ENCODE measurements at places on chromosomes 7 and 10.

DNA sequence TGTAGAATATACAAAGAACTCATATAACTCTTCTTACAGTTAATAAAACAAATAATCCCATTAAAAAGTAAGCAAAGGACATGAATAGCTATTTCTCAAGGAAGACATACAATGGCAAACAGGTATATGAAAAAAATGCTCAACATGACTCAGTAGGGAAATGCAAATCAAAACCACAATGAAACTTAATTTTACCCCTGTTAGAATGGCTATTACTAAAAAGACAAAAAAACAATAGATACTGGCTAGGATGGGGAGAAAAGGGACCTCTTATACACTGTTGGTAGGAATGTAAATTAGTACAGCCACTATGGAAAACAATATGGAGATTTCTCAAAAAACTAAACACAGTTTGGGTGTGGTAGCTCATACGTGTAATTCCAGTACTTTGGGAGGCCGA, 37.8 kb downstream of the HERPUD2 start:
- no peak for DNase-seq

- DNase-seq, result no peak
Measured at GRCh38 chr7:45692031-45692430, 117.9 kb downstream of the ADCY1 start.

DNA sequence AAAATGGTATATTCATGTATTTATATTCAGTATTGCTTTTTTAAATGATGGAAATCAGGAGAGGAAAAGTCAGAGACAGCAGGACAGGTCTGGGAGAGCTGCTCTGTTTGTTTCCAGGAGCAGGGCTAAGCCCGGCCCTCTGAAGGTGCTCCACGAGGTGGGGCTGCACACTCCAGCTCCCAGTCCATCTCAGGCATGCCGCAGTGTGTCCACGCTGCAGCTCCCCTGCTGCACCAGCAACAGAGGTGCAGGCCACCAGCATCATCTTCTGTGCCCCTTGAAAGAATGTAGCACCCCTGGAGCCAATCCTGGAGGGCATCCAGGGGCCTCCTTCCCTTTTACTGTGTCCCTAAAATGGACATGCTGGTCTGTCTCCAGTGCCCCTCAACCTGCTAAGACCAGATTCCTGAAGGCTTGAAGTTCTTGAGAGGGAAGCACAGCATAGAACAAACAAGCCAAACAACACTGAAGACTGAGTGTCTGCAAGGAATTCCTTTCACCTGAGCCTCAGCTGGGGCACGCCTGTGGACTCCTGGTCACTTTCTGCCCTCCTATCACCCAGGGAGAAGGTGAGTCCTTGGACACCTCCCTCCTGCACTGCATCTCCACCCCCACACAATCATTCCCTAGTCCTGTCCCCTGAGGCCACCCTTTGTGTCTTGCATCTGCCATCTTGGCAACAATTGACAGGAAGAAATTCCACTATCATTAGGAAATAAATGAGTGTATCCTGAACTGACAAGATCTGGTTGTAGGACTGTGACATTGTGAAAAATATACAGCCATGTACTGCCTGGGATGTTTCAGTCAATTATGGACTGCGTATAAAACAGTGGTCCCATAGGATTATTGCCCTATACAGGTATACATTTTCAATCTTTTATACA, 100.5 kb downstream of the CXCL12 start:
- DNase-seq, result no peak

DNA sequence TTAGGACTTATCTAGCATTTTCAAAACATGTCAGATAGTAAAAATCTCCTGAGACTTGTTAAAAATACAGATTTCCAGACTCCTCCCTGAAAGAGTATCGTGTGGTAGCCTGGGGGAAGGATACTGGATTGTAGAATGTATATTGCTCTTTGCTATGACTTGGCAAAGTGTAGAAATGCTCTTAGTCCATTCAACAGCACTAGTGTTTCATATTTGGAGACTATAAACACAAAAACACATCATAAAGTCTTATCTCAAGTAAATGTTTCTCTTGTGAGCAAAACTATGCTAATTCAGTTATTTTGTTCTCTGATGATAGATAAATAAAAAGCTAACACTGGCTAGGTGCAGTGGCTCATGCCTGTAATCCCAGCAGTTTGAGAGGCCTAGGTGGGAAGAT, 137.5 kb upstream of the PRPS1L1 start:
- no peak for DNase-seq

DNA sequence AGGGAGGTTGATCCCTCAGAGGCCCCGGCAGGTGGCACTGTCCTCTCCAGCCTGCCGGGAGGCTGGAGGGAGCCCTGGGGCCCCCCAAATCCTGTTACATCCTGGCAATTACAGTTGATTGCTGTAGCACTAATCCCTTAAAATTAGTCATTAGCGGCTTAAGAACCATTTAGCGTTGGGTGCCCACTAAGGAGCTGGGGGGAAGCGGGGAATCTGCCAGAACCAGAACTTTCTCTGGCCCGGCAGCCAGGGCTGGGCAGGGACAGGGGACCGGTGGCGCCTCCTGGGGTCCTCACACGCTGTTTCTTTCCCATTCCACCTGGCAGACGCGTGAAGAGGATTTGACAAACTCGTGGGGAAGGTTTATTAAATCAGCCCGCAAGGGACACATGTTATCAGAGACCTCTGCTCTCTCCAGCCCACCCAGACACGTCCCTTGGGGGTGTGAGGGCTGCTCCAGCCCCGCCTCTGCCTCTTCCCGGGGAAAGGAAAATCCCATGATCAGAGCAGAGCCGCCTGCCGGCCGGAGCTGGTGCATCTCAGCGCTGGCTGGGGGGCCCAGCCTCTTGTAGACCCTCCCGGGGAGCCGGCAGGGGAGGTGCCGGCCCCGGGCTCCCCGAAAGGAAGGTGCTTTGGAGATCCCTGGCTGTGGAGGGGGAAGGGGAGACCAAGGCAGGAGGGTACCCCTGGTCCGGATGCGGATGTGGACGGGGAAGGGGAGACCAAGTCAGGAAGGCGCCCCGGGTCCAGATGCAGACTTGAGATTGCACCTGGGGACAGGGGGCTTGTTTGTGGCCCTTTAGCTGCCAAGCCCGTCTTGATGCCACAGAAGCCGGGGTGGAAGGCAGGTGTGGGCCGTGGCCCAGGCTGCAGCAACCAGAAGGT, 142.7 kb downstream of the ELFN1 start:
- DNase-seq, result no peak

DNA sequence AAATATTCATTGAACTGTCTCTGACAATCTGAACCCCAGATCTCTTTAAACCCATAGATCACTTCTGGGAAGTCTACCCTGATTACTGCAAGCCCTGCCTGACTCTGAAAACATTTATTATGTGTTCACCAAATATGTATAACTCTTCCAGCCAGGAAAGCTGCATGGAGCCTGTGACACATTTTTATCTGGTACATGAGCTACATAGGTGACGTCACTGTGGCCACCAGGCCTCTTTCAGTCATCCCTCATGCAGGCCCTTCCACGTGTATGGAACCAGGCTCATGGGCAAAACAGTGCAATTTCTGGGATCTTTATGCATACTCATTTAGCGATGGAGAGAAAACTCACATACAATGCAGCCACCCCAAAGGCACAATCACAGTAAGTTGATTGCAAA, 133.9 kb upstream of the NUPR2 start:
- no peak for DNase-seq

- no peak for DNase-seq
Measured at GRCh38 chr10:92530891-92531535, 42.9 kb downstream of the IDE start.

- no peak for DNase-seq
Measured at GRCh38 chr7:100963874-100964273, 5.5 kb upstream of the MUC12 start.

DNA sequence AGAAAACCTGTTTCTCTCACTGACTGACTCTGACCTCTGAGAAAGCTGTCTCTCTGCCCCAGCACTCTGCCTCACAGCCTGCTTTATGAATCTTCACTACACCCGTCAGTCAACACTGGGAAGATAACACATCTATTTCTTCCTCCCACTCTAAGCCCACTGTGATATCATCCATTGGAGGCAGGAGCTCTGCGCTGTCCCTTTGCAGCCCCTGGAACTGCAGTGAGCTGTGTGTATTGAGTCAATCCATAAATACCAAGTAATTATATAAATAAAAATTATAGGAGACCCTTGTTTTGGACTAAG, 17.2 kb upstream of the FXYD4 start:
- no peak for DNase-seq

GRCh38 chr10:44857363-44858016, 53.6 kb upstream of the TMEM72 start:
- DNase-seq, result peak; percentile 67

GRCh38 chr10:85542152-85542551, 824.4 kb downstream of the GRID1 start:
- no peak for DNase-seq

Measured in foreskin fibroblast (primary cell).